ENCODE measurements at places on chromosomes 5 and 9.

DNA sequence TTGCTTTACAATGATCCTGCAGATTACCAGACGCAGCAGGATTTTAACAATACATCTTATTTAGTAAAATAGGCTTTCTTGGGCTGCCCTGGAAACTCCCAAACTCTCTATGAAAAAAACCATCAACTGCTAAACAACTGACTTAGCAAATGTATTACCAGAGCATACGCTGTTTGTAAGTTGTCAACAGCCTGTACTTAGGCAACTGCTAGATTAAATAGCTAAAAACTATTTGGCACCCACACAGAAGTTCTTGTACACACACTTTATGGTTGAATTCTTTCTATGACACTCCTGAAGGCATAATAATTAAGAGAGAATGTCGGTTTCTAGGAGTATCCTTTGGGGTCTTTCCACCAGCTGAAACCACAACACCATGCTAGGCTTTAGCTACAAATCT, 123.9 kb downstream of the FBXO38 start:
- no peak for DNase-seq

DNA sequence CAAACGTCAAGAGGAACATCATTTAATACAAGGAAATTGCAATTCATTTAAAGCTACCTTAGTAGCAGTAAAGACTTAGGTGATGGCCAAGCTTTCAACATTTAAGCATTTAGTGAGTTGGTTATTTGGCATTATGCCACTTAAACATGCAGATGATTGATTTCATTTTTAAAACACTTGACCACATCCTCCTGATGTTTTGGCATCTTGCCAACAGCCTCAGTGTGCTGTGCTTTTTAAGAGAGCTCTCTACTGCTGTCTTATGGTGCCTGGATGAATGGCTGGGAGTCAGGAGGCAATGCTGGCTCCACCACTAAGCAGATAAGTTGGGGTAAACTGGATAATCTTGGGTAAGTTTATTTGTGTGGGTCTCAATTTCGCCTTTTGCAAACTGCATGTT, 364.5 kb downstream of the MAN2A1 start:
- DNase-seq = peak; percentile 36

DNA sequence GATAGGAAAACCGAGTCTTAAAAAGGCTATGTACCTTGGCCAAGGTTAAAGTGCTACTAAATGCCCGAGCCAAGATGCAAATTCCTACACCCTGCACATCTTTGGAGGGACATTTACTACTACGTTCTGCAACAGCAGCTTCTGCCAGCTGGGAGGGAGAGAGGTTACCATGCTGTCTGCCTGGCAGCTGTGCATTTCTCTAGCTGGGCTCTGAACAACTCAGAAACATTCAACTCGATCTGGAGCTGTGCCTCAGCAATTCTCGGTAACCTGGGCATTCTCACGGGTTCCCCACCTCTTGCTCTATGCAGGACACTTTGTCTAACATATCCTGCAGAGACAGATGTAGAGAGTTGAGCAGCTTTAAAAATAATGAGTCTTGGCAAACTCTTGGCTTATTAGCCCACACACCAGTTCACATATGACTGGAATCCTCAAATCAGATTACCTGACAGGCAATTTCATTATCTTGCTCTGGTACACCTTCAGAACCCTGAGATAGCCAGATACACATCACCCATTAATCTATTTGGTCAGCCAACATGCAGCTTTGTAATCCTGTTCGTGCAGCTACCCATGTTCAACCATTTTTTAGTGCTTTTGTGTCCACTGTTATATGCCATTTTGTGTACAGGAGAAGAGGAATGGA, 115.8 kb downstream of the EFNA5 start:
- no peak for DNase-seq

DNA sequence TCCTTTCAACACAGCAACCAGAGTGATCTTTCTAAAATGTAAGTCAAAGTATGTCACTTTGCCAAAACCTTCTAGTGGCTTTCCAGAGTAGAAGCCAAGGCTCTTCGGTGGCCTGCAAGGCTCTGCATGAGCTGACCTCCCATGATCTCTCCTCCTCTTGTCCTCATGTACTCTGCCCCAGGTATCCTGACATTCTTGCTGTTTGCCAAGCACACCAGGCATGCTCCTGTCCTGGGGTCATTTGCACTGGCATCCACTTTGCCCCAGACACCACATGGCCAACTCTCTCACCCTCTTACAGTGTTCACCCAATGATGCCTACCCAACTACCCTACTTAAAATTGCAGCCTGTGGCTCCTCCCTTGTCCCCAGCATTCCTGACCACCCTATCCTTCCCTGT, 86.3 kb downstream of the ZNF618 start:
- no peak for DNase-seq

GRCh38 chr9:112489039-112489546, 2.5 kb downstream of the KIAA1958 start:
- DNase-seq = no peak

GRCh38 chr5:133453084-133453780, 159.1 kb downstream of the FSTL4 start:
- no peak for DNase-seq

GRCh38 chr5:142478113-142478512, 153.3 kb upstream of the SPRY4 start:
- DNase-seq = no peak

- no peak for DNase-seq
Observed at GRCh38 chr9:126150411-126151030, 176.1 kb upstream of the MVB12B start.

DNA sequence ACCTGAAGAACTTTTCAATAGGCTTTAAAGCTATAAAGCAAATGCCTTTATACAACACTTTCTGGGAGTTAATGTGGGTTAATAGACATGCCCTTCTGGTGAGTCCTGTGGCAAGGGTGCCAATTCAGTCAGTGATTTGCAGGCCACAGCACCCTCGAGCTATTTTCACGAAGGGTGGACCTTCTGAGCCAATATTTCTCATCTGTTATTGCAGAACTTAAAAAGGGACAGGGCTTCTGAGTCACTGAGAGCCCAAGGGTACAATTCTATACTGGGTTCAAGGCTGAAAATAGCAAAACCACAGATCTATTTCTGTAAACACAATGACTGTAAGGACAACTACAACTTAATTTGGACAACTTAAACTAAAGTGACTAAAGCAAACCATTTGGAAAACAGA, 92.8 kb downstream of the GABRG2 start:
- DNase-seq = no peak

DNA sequence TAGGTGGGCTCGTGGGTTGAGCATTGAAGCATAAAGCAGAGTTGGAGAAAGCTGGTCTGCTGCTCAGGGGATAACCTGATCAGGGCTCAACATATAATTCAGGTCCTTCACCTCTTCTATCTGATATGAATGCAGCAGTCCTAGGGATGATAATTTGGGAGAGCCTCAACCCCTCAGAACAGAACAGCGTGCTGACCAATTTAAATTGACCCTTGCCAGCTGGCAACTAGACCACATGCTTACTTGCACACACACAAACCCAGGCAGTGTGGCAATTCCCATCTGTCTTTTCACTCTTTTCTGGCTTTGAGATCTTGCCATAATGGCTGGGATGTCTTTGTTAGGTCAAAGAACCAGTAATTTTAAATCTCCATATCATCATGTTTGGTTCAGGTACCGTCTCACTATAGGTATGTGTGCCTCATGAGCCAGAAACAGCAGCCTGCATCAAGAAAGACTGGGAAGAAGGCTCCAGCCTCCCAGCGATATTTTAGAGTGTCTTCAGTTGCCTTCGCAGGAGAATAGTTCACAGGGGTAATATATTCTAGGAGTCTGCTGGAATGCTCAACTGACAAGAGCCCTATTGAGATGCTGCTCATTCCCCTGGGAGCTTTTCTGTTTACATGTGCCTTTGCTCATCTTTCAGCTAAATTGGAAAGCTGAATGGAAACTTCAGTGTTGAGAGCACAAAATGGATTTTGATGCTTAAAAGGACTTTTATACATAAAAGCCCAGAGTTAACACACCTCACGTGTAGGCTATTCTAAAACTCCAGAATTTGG, 497.6 kb downstream of the RASEF start:
- DNase-seq = no peak

- DNase-seq = no peak
Observed at GRCh38 chr9:124078641-124079040, 67.1 kb downstream of the LHX2 start.

- no peak for DNase-seq
Observed at GRCh38 chr5:150580917-150581316, 59.5 kb upstream of the SYNPO start.

GRCh38 chr5:58002323-58002722, 457.6 kb downstream of the PLK2 start:
- no peak for DNase-seq

GRCh38 chr5:179209359-179210150, 135.7 kb downstream of the ADAMTS2 start:
- DNase-seq = no peak

GRCh38 chr5:32297181-32298058, 15.3 kb downstream of the MTMR12 start:
- no peak for DNase-seq

DNA sequence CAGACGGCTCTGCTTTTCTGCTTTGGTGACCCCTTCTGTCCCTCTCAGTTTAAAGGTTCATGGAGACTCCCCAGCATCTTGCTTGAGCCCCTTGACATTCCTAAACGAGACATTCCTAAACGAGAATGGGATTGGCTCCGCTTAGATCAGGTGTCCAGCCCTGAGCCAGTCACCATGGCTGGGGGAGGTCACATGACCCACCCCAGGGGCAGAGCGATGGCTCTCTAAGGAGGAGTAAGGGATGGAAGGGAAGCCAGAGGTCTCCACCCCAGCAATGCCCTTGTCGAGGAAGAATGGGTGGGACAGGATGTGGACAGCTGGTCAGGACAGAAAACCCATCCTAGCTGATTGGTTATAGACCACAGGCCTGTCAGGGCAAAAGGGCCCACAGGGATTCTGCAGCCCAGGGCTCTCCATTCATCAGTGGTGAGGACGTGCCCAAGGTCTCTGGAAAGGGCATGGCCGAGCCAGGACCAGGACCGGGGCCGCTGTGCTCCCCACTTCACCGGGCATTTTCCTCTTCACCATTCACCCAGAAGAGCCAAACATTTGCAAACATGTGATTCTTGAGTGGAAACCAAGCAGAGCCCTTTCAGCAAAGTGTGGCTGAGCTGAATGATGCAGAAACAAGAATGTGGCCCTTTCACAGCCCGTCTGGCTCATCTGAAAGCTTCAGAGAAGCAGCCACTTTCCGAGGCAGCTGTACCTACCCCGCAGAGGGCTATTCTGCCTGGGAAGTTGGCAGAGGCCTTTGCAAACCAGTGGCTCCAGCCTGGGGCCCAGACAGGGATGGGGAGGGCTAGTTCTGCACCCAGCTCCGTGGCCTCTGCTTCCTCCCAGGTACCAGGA, 19.8 kb upstream of the AIF1L start:
- DNase-seq = no peak

DNA sequence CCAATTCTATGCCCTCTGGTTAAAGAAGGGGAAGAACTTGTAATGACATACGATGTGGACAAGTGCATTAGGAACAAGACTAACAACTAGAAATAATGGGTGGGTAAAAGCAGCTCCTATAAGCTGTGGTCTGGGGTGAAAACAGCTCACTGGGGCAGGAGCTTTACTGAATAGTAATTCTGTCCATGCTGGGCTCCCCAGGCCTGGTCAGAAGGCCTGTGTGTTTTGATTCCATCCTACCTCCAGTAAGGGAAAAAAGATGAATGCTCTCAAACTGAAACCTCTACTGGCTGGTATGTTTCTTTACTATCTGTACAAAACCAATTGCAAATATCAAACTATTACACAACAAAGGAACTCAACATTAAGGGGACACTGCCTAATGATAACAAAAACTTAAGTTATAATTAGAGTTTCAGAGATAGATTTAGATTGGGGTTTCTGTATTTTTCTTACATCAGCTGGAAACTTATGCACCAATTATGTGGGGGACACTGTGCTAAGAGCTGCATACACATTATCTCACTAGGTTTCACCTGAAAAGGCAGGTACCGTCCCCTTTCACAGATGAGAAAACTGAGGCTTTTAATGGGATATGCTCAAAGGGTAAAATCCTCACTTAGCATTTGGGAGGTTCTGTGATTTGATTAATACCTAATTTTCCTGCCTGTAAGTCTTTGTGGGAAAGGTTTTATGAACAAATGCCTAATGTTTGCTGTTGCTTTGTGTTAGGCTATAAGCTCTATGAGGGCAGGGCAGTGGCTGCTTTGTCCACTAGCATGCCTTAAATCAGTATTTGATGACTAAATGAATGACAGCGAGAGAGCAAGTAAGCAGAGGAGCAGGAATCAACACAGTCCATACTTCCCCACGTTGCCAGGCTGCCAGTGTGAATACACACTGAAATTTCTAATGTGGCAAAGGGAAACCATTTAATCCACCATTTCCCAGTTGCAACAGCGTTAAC, 53.6 kb downstream of the ELL2 start:
- DNase-seq = no peak

GRCh38 chr5:159095866-159096242, 3.9 kb downstream of the EBF1 start:
- DNase-seq = no peak

DNA sequence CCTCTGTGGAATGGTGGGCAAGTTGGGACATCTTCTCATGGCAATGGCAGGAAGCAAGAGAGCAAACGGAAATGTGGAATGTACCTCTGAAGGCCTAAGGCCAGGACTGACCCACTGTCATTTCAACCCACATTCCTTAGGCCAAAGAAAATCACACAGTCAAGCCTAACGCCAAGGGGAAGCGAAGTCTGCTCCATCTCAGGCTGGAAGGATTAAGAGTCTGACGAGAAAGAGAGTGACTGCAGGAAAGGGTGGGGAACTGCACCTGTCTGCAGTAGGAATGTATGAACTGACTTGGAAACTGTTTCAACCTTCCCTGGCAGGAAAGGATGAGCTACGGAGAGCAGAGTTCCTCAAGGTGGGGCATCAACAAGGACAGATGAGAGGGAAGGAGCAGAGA, 90.2 kb upstream of the TAS2R1 start:
- no peak for DNase-seq
